Endothelial cell of umbilical vein (primary cell): ENCODE measurements at places on chromosomes 12 and 14. TPM values are rescaled to one million over a fixed set of nuclear protein-coding genes. Genes with fewer than 3 reads are reported as not detected.

Gene OVCH1
- polyA plus RNA-seq: 0.01 and 0.02 TPM in 2 replicates

Gene SERPINA12
- polyA plus RNA-seq: not detected in 2 replicates

Gene WBP11
- polyA plus RNA-seq: 10.6 and 11.4 TPM in 2 replicates

Gene NFATC4
- 79.5 and 94.8 TPM in 2 replicates for polyA plus RNA-seq

Gene ALX1
- 3.5 TPM in 2 replicates for polyA plus RNA-seq

Gene KCNA1
- polyA plus RNA-seq: not detected in 2 replicates

Gene RHEBL1
- 2.2 and 2.7 TPM in 2 replicates for polyA plus RNA-seq

Gene LRP1-AS
- polyA plus RNA-seq: not detected in 2 replicates

Gene FOXM1
- polyA plus RNA-seq: 34.0 and 43.5 TPM in 2 replicates

Gene ERP27
- polyA plus RNA-seq: 0.67 and 0.70 TPM in 2 replicates

Gene MYO1H
- not detected in 2 replicates for polyA plus RNA-seq

Gene WDR89
- polyA plus RNA-seq: 2.4 and 3.5 TPM in 2 replicates

DNA sequence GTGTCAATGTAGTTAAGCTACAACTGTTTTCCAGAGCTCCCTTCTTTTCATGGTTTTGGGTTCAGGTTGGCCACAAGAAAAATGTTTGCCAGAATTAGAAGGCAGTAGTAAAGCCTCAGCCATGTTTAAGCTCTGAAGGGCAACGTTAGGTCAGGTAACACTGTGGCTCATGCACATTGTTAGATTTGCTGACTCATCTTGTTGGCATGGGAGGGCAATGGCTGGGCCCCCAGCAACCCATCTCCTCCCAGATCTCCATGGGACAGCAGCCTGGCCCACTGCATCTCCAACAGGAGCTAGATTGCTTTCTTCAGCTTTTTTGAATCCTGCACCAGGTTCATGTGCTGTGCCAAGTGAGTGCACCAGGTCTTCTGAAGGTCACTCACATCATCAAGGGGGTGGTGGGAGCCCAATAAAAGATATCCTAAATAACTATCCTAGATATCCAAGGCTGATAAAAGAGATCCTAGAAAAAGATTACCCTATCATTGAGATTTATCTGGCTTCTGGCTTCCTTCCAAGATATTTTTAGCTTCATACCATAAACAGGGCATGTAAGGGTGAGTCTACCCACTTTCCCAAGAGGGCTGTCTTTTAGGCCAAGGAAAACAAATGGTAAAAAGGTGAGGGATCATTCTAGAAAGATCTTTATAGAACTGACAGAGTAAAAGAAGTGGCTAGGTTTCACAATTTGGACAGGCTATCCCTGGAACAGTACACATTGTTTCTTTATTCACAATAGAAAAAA lies 28.9 kb downstream of the PTGER2 start:
- no peak for DNase-seq

- DNase-seq: peak; percentile 62
Observed at GRCh38 chr12:8712572-8712971, 14.8 kb downstream of the RIMKLB start.

DNA sequence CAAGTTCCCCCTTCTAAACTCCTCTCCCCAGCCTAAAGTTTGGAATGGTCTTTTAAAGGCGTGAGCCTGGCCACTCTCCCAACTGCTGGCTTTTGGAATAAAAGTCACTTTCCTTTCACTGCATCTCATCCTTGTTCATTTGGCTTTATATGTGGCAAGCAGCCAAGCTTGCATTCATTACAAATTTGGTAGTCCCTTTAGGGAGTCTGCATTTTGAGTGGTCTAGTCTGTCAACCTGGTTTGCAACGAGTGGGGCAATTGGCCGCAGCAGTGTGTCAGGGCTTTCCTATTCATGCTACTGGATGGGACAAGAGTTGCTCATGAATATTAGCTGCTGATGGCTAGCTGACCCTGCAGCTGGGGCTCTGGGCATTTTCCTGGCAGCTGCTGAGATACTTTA lies 57.0 kb downstream of the CATSPERB start:
- DNase-seq: no peak

DNA sequence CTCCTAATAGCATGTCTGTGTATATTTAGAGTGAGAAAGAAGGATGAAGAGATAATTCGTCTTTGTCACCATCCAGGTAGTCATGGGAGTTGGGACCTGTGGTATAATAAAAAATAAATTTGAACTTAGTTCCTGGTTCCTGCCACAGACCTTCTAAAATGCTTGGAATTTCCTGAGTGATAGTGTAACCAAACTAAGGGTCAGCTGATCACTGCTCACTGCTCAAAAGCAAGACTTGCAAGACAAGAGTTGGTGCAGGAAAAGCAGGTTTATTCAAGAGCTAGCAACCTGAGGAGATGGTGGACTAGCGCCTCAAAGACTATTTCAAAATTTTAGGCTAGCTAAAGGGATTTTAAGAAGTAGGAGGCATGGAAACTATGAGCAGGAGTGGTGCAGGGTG lies 19.1 kb downstream of the ANG start:
- peak; percentile 57 for DNase-seq

- DNase-seq: no peak
Observed at GRCh38 chr14:32865827-32866376, 72.8 kb upstream of the NPAS3 start.

GRCh38 chr14:93939304-93940229 lies 12.4 kb downstream of the FAM181A start:
- peak; percentile 53 for DNase-seq

DNA sequence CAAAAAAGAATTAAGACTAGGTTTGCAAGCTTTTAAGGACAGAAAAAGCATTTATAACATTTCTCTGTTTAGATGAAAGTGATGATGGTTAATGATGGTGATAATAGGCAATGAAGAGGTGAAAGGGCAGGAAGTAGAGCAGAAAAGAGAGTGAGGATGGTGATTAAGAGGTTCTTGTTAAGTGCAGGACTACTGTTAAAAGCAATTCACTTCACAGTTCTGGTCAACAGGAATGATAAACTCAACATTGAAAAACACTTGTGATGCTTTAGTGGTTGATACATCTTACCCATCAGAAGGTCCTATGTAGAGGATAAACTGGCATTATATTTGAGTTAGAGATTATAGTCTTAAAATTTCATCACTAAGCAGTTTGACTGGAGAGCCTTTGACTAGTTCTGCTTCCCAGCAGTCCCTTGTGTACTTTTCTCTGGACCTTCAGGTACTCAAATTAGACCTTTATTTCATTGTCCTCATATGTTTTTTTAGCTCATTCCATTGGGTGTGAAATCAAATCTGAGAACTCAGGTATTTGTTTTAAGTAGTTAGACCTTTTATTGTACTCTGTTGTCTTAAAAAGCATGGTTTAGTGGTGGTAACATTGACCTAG lies 10.9 kb downstream of the RAP1B start:
- peak; percentile 9 for DNase-seq

DNA sequence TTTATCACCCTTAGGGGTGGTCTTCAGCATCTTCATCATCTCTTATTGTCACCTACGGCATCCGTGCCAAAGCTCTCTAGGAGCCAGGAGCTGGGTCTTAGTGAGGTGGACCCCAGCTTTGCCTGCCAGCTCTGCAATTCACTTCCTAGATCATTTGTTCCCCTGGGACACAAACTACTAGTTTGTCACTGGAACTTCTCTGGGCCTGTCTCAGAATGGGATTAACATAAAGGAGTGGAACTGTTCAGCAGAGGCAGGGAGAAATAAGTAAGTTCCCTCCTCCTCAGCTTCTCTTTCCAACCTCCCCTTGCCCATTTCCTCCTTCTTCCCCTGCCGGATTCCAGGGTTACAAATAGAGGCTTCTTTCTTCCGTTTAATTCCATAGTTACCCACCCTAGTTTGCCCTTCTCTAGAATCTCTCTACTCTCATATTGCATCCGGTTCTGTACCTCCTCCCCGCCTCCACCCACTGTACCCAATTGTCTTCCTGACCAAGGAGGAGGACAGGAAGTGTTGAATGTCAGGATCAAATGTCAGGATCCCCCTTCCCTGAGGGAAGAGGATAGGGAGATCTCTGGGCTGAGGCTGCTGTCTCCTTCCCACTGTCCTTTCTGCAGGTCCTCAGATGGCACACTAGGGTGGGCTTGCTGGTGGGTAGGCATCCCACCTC lies 25.0 kb downstream of the LARP4 start:
- peak; percentile 5 for DNase-seq

- no peak for DNase-seq
Observed at GRCh38 chr14:96052541-96053247, 13.5 kb downstream of the C14orf132 start.

GRCh38 chr14:103870891-103871595 lies 23.7 kb upstream of the PPP1R13B start:
- no peak for DNase-seq

- DNase-seq: no peak
Observed at GRCh38 chr12:77629141-77629540, 201.6 kb upstream of the NAV3 start.

DNA sequence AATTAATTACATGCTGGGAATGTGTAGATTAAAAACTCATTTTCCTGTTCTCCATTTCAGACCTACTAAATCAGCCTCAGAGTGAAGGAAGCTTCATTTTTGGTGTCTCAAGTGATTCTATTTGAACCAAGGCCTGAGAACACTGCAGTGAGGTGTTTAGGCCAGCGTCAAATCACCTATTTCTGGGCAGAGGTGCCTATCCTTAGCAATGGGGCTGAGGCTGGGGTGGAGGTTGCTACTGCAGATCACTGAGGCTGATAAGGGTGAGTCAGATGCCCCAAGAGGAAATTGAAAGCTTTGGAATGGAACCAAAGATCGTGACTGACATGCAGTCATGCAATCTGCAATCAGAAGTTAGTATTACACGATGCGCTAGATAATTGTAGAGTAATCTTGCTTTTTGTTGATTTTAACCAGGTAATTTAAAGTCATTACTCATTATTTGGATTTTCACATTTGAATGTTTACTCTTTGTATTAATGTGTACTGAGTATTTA lies 4.4 kb downstream of the TXNRD1 start:
- DNase-seq: peak; percentile 87

DNA sequence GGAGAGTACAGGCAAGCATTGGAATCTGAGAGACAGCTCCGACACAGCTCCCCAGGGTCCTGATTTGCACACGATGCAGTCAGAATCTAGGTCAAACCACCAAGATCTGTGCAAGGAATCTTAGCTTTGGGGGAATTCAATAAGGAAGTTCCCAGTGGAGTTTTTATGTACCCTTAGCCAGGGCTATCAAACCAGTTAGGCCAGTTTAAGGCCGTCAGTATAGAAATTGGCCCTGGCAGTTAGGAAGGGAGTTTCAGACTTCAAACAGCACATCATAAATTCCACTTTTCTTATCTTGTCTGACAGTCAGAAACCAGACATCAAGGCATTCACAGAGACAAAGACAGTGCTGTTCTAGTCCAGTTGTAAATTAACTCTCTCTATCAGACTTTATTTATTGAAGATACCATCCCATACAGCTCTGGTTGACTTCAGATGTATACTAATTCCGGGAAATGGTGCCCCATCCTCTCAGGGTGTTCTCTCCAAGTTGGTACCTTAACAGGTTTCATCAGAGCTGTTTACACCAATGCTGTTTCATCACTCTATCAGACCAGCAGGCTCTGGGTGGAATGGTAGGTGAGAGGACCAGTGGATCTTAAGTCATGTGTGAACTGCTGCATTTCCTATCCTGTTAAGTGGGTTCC lies 157.5 kb upstream of the ATF7IP start:
- no peak for DNase-seq

DNA sequence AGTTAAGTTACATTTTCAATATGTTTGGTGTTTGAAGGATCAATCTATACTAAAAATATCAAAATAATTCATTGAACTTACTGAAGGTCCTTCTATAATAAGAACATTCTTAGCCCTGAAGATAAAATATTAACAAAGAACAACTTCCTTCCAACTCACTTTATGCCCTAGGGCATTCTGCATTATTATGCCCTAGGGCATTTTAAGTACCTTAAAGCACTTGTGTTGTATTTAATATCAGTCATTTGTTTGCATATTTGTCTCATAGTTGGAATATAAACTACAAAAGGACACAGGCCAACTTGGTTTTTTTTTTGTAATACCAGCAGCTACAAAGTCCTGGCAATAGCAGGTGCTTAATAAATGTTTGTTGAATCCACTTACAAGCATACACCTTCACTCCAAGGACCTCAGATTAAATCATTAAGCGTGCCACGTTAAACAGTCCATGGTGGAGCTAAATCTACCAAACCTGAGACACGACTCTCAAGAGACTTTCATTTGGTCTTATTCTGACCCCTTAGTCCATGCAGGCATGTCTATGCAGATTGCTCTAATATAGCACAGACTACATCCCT lies 50.7 kb downstream of the EPS8 start:
- DNase-seq: no peak
